AG10803 (cell line): ENCODE measurements at places on chromosomes 13 and 19.

- DNase-seq = no peak
Observed at GRCh38 chr19:12606796-12607195, 3.8 kb downstream of the ZNF490 start.

DNA sequence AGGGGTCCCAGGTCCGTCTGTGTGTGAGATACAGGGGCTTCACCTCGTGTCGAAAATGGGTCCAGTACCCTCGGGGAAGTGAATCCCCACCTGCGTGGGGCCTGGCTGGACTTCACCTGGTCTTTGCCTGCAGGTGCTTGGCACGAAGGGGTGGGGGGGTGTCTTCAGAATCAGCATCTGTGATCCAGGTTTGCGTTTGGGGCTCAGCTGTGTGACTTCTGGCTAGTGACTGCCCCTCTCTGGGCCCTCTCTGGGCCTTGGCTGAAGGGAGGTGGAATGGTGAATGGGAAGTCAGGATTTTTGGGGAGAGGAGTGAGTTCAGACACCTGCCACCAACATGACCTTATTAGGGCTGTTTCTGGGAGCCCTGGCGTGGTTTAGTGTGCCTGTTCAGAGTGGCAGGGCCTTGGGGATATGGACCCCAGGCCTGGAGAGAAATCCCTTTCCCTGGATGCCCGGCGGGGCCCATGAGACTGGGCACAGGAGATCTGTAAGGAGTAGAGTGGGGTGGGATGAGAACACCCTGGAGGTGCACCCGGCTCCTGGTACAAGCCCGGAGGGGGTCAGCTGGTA, 2.7 kb downstream of the CELF5 start:
- no peak for DNase-seq

DNA sequence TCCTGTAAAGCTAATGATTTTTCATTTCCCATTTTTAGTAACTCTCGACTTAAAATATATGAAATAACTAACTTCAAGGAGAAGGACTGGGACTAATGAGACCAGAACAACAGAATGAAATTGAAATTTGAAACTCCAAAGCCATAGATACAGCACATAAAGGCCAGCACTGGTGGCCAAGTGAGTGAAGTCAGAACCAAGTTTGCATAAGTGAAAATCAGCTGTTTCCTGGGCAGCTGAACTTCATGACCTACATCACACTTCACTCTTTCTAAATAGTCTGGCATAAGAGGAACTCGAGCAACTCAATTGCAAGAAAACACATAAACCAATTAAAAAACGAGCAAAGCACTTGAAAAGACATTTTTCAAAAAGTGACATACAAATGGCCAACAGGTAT, 84.5 kb downstream of the DCLK1 start:
- DNase-seq = no peak

GRCh38 chr13:51827254-51827653, 17.7 kb downstream of the TMEM272 start:
- no peak for DNase-seq

GRCh38 chr19:50214699-50215543, 11.5 kb downstream of the MYH14 start:
- DNase-seq = no peak

DNA sequence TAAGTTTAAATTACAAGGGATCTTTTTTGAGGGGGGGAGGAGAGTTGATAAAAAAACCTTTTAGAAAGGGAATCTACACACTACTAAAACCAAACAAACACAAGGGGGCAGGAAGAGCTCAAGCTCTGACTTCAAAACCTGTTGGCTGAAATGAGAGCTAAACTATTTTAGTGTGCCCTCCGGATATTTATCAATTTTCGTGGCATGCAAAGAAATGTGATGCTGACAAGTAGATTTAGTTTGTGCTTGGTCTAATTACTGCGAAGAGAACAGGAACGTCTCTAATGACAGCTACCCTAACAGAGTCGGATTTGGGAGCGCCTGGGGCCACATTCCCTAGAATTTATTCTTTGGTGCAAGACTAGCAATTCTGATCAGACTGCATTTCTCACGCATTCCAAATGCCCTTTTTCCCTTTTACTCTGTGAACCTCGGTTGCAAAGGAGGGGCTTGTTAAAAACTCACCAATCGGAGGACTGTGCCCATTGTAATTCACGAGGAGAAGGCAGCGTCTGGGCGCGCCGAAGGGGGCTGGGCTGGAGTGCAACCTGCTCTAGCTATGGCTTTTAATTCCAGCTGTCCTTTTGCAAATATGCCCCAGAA, 802 bp upstream of the FREM2 start:
- DNase-seq = no peak

DNA sequence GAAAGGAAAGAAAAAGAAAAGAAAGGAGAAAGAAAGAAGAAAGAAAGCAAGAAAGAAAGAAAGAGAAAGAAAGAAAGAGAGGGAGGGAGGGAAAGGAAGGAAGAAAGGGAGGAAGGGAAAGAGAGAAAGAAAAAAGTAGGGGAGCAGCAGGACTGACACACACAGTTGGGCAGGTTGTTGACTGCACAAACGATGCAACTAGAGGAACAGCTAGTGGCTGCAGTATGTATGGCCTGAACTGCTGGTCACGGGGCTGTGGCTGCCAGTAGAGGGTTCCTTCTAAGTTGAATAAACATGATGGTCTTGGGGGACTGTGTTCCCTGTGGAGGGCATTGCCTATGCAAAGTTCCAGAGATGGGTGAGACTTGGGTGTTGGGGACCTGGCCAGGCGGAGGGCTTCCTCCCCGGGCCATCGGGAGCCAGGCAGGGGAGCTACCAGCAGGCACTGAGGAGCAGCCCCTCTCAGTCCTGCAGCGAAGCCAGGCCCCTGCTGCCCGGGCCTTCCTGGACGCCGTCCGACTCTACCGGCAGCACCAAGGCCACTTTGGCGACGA, 16.7 kb upstream of the COLGALT1 start:
- DNase-seq = no peak

GRCh38 chr19:2171349-2172145, 7.8 kb downstream of the DOT1L start:
- no peak for DNase-seq

GRCh38 chr19:29563486-29564101, 37.8 kb downstream of the VSTM2B start:
- no peak for DNase-seq

- peak; percentile 50 for DNase-seq
Observed at GRCh38 chr13:34578471-34578870, 363.6 kb upstream of the NBEA start.

- DNase-seq = no peak
Observed at GRCh38 chr19:34191355-34191962, 19.2 kb downstream of the LSM14A start.

- no peak for DNase-seq
Observed at GRCh38 chr19:35105047-35105410, 10.6 kb upstream of the FXYD3 start.

DNA sequence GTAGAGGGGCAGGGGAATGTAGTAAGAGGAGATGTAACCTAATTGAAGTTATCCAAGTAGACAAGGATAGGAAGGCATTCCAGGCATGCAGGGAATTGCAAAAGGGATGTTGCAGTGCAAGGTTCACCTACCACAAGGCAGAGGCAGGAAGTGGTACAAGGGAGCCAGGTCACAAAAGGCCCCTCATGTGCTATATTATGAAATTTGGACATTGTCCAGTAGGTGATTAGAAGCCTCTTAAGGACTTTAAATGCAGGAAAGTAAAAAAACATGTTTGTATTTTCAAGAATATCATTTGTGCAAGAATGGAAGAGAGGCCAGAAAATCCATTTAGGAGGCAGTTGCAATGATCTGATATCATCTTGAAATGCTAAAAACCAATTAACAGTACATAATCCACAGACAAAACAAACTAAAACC, 111.4 kb downstream of the FRY start:
- peak; percentile 90 for DNase-seq

- no peak for DNase-seq
Observed at GRCh38 chr13:30216111-30216510, 91.2 kb downstream of the KATNAL1 start.

DNA sequence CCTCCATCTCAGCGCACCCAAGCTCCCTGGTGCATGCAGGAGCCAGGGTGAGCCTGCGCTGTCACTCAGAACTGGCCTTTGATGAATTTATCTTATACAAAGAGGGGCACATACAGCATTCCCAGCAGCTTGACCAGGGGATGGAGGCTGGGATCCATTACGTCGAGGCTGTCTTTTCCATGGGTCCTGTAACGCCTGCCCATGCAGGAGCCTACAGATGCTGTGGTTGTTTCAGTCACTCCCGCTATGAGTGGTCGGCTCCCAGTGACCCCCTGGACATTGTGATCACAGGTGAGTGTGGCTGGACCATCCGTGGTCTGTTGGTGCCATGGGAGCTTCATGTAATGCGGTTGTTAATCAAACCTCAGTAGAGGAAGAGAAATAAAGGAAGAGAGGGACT, 33.0 kb downstream of the LAIR2 start:
- DNase-seq = no peak

DNA sequence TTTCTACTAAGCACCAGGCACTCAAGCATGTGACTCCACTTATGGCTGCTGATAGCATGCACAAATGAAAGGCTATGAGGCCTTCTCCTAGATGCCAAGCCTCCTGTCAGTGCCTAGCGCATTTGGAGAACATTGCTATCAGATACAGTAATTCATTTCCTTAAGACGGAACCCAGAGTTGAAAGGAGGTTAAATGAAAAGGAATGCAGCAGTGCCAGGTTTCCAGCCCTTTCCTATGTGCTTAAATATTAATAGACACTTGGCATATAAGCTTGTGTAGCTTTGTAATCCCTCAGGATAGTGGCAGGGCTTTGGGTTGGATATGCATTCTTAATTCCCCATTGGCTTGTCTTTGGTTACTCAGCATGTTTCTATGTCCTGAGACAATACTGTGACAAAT, 140.1 kb upstream of the FRY start:
- DNase-seq = no peak

GRCh38 chr13:39602614-39603366, at the start of gene LHFPL6:
TSS of gene LHFPL6 (minus strand) at chr13:39603193.
- DNase-seq = peak; percentile 77

- no peak for DNase-seq
Observed at GRCh38 chr13:33265133-33265532, 20.4 kb downstream of the STARD13 start.

DNA sequence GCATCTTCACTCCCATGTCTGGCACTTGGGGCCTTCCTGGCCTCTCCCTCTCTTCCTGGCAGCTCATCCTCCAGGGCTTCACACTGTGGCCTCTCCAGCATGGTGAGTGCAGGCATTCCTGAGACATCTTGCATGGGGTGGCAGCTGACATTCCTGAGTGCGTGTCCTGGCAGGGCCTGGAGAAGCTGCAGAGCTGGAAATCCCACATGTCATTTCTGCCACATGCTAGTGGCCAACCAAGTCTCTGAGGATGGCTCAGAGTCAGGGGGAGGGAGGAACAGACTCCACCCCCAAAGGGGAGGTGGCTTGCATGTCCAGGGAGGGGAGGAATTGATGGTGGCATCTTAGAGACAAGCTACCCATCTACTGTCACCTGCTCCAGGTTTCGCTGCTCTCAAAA, 41.6 kb upstream of the AMER2 start:
- peak; percentile 53 for DNase-seq
